Hematopoietic multipotent progenitor cell treated with erythropoietin and hydrocortisone succinate and interleukin-3 and kit ligand, for 6 days (in vitro differentiated cells): ENCODE measurements at places on chromosomes 4 and X.

DNA sequence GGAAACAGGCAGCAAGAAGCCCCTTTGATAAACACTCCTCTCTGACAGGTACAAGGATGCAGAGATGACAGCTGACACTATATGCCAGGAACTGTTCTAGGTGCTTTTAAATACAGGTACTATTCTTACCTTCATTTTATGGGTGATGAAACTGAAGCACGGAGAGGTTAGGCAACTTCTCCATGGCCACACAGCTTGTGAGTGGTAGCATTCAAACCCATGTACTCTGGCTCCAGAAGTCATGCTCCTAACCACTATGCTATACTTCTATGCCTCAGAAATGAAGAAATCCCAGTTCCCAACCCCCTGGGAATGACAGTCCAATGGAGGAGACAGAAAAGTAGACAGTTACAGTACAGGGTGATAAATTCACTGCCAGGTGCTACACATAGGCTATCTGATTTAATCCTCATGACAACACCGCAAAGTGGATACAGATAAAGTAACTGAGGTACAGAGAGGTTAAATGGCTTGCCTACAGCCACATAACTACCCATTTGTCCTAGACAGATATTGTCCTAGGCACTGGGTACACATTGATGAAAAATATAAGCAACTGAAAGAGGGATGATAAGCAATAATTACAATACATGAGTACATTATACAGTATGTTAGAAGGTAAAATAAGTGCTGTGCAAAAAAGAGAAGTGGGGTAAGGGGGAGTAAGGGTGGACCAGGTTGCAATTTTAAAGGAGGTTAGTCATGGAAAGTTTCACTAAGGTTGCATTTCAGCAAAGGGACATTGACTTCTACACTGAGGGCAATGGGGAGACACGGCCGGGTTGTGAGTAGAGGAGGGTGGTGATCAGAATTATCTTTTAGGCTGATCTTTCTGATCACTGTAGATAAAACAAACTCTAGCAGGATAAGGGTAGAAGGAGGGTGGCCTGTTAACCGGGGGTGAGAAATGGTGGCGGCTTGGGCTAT is 1.6 kb upstream of the F8 start:
- DNase-seq: peak; percentile 10

GRCh38 chr4:176350671-176351070 is 30.9 kb downstream of the SPCS3 start:
- no peak for DNase-seq

GRCh38 chrX:54043541-54044125 is 640 bp downstream of the PHF8 start:
- peak; percentile 35 for DNase-seq

- DNase-seq: no peak
These were observed 676.3 kb upstream of the BOD1L1 start for GRCh38 chr4:14303856-14304255.

- DNase-seq: no peak
These were observed 92.0 kb upstream of the BMPR1B start for GRCh38 chr4:94665500-94666404.

DNA sequence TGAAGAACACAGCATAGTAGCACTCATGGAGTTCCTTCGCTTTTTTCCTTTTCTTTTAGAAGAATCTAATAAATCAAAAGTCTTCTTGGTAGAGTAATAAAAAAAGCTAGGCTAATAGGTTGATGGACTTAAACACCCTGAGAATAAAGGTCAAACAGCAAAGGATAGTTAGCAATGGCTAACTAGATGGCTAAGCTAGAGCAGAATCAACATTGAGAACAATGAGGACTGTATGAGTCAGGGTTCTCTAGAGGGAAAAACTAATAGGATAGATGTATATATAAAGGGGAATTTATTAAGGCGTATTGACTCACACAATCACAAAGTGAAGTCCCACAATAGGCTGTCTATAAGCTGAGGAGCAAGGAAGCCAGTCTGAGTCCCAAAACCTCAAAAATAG is 550.9 kb downstream of the GLUD2 start:
- no peak for DNase-seq

DNA sequence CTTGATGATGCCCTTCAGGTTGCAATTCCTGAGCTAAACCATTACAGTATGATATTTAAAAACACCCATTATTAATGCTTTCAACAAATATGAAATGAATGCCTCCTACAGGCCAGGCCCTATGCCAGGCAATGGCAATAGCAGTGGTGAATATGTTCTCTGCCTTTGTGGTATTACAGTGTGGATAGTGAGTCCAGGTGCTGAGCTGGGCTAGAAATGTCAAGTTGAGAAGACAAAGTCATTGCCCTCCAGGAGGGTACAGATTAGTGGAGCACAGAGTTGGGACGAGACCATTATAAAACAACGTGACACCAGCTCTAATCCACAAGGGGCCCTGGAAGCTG is 81.9 kb downstream of the RBM47 start:
- no peak for DNase-seq

- DNase-seq: peak; percentile 19
These were observed 14.7 kb downstream of the GRPR start for GRCh38 chrX:16138108-16138427.

GRCh38 chr4:3364634-3365314 is 72.0 kb downstream of the RGS12 start:
- DNase-seq: no peak

- peak; percentile 17 for DNase-seq
These were observed 10.7 kb downstream of the GPRIN3 start for GRCh38 chr4:89296896-89297295.

- DNase-seq: no peak
These were observed 7.6 kb upstream of the AMELX start for GRCh38 chrX:11285651-11286050.

DNA sequence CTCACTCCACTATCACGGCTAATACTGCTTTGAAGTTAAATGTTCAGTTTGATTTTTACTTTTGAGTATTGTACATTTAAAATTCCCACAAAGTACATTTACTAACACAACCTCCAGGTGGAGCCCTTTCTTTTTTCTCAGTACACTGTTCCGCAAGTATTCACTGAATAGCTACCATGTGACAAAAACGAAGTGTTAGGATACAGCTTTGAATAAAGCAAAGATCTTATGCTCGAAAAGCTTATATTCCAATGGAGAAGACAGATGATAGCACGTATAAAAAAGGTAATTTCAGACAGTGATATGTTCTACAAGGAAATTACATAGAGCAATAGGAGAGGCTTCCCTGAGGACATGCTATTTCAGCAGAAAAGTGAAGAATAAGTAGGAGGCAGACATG is 60.7 kb upstream of the ABCG2 start:
- peak; percentile 87 for DNase-seq

GRCh38 chr4:3069661-3070199 is 4.6 kb downstream of the HTT-AS start:
- DNase-seq: no peak

DNA sequence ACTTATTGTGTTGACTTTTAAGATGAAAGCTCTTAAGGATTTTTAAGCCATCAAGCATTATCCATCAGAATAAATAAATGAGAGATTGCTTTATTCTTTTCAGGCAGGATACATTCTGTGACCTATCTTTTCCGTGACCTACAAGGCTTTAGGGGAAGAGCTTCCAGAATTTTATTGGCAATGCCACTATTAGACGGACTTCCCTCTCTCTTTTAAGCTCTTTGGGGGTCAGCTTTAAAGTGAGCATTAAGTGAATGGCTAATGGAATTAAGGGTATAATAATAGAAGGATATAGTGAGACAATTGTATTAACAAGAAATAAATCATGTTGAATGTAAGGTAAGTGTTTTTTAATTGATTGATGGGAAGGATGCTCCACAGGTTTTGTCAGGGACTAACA is 273.7 kb downstream of the GPAT3 start:
- no peak for DNase-seq

- DNase-seq: no peak
These were observed 54.6 kb downstream of the ARHGAP6 start for GRCh38 chrX:11611161-11611560.

- no peak for DNase-seq
These were observed 73.7 kb upstream of the NDST4 start for GRCh38 chr4:115187136-115187535.

DNA sequence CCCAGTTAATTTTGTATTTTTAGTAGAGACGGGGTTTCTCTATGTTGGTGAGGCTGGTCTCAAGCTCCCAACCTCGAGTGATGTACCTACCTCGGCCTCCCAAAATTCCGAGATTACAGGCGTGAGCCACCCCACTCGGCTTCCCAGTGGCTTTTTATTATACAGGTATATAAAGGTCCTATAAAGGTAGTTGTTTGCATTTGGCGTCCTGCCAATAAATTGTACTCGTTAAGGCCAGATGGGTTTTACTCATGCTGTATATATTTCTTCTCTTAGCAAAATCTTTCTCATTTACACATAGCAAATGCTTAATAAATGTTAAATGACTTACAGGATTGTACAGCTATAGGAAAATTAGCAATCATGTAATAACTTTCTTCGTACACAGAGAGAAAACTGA is 6.9 kb downstream of the SHROOM3 start:
- DNase-seq: no peak

GRCh38 chr4:20255823-20256222 is 4.1 kb downstream of the SLIT2 start:
- DNase-seq: no peak

GRCh38 chr4:56648021-56648823 is 32.9 kb downstream of the HOPX start:
- no peak for DNase-seq

DNA sequence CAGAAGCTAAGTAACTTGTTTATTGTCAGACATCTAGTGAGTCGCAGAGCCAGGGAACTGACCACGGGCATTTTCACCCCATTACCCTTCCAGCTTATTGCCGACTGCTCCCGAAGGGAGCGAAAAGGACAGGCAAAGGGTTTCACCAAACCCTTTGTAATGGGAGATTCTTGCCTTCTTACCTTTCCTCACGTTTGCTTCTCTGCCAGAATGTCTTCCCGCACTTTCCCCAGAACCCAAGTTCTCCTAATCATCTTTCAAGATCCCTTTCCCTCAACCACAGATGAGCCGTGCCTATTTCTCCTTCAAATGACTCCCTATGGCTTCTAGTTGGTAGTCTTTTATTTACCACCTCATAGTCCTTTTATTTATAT is 520 bp upstream of the SRP72 start:
- DNase-seq: peak; percentile 32

DNA sequence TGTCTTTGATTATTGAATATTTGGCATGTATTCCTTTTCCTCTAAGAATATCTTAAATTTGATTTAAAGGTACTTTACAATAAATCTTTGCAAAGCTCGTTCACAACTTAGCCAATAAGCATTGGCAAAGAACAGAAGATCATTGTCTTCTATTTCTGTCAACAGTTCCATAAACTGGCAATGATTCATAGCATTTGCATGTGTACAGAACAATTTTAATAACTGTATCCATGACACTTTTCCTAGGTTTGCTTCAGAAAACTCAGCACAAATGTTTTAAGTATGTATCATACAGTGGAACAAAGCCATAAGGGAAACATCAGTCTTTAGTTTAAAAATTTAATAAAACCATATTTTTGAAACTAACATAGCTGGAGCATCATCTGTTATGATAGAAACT is 462.7 kb upstream of the RPS6KA3 start:
- no peak for DNase-seq

DNA sequence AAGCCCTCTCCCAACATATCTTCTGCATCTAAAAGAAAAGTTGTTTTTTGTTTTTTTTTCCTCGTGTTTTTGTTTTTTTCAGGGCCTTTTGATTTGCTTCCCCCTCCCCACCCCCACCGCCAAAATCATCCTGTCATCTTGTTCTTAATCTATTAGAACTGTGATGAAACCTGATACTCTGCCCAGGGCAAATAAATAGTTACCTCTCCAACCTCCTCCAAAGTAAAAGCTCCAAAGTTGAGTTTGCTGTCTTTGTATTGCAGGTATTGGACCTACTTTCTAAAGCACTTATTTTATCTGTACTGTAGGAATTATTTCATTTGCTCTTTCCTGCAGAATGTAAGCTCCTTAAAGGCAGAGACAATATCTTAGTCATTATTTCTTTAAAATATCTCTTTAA is 172.9 kb downstream of the SOWAHB start:
- no peak for DNase-seq

- no peak for DNase-seq
These were observed 6.8 kb upstream of the DUSP9 start for GRCh38 chrX:153640045-153640686.

GRCh38 chr4:153447175-153447905 is 18.8 kb upstream of the TMEM131L start:
- DNase-seq: no peak

- DNase-seq: no peak
These were observed 4.5 kb upstream of the GRSF1 start for GRCh38 chr4:70844180-70844579.

GRCh38 chrX:39875834-39876628 is 221.7 kb downstream of the BCOR start:
- DNase-seq: no peak

- no peak for DNase-seq
These were observed 56.6 kb upstream of the TEX13A start for GRCh38 chrX:105277132-105277531.

- no peak for DNase-seq
These were observed 580.0 kb downstream of the GALNTL6 start for GRCh38 chr4:172393220-172393619.

GRCh38 chr4:151087467-151087866 is 12.0 kb upstream of the RPS3A start:
- no peak for DNase-seq

GRCh38 chrX:30580641-30581040 is 3.1 kb upstream of the TASL start:
- DNase-seq: no peak

- DNase-seq: no peak
These were observed 175.5 kb downstream of the MAPK10 start for GRCh38 chr4:86184216-86184900.

DNA sequence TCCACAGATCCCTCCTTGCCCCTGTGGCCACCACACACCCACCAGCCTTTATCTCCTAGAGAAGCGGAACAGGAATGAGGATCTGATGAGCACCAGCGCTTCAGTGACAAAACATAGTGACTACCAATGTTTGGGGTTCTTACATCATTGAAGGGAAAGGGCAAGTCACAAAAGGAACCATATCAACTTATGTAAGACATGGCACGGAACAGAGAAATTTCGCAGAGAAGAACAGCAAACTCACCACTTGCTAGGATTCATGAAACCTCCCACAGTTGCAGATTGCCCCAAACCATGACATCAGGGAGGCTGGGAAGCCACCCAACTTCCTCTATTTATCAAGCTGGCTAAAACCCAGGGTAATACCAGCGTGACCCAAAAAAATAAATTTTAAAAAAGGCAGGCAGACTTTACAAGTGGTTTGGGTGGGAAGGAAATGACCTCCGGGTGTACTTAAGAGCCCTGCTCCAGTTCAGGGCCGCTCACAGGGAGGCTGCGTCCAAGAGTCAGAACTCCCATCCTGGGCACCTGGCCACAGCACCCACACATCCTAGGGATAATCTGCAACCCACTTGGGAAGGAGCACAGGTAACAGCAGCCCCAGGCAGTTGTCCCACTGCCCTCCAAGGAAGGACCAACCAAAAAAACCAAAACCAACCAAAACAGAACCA is 36.0 kb downstream of the ADGRG2 start:
- DNase-seq: peak; percentile 19

DNA sequence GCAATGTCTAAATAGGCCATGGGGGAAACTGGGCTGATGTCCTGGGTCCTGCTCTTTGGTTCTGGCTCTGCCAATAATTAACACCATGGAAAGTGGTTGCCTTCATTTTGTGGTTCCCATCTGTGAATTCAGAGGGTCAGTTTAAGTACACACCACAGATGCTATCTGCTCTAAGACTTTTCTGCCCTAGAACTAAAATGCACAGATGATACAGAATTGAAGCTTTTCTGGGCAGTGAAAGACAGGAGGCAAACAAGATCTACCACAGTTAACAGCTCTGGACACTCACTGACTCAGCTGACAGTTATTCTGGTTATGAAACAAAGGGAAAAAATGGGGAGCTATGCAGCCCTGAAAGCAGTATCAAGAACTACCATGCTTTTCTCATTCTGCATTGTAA is 37.3 kb downstream of the APBB2 start:
- peak; percentile 1 for DNase-seq
